Stimulated activated CD8-positive, alpha-beta memory T cell treated with anti-CD3 and anti-CD28 coated beads, Interleukin-15, amount 100 ng/mL, for 24 hours (primary cell): ENCODE measurements at places on chromosomes 2 and 18.

DNA sequence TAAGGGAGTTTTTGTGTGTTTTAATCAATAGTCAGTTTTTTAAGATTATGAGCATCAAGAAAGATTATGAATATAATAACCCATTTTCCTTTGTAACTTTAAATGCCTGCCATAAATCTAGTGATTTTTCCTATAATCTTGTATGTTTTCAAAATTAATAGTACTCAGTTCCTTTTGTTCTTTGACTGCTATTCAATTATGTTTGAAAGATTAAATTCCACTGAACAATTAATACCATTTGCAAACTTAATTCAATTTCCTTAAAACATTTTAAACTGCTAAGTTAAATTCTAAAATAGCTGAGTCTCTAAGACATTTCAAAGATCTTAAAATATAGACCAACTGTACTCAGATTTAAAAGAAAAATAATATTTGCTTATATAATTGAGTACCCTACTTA, 1173.9 kb upstream of the TMEFF2 start:
- no peak for DNase-seq

DNA sequence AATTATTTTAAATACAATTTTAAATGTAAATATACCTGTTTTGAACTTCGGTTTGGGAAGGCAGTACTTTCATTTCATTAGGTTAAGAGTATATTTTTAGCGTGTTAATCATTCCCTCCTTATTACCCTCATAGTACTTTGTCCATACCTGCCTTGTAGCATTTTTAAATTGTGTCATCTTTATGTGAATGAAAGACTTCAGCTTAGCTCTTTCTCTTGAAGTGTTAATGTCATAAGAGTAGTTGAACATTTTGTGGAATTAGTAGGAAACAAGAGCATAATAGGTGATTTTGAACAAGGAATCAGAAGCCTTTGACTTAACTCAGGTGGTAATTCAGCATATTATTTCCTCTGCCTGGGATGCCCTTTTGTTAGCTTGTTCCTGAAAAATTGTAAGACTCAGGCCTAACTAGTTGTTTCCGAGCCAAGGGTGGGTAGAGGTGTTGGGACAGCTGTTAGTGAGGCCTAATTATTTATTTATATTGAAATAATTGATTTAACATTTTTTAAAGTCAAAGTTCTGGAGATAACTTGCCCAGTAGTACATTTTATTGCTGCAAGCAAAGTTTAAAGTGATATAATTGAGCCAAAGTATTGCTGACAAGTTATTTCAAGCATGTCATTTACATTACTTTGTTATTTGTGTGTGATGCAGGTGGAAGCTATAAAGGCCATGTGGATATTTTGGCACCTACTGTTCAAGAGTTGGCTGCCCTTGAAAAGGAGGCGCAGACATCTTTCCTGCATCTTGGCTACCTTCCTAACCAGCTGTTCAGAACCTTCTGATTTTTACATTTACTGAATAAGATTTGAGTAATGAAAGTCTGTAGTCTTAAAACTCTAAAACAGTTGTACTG, 38.7 kb downstream of the DDX1 start:
- no peak for DNase-seq

DNA sequence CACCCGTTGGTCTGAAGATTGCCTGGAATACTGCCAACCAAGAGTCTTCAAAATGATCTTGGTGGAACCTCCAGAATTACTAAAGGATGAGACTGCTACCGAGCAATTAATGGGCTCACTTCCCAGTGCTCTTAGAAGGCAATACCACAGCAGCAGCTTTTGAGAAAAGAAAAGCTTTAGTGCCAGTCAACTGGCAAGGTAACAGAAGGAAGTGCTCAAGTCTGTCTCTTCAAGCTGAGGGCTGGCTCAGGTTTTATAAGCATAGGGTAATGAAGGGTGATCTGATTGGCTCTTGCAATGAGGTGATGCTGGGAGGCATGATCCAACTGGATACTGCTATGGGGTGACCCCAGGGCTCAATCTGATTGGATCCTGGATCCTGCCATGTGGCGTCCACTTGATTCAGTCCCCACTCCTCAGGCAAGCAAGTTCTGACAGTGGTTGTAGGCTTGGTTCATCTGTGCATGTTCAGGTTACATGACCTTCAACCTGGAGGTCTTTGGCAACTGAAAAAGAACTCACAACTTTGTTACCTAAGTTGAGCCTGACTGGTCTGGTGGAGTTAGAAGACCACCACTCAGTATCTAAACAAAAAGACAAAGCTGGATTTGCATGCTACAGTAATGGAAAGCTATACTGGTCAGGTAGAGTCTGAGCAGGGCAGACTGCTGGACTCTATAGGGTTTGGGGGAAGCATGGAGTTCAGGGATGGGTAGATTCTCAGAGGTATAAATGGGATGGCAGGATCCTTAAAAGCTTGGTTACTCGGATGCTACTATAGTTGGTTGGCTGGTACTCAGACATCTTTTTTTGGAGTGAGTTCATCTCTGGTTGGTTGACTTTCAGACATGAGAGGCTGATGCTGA, 14.0 kb upstream of the RIF1 start:
- DNase-seq, result no peak

- no peak for DNase-seq
Observed at GRCh38 chr18:13235421-13235831, 16.9 kb downstream of the LDLRAD4 start.

- no peak for DNase-seq
Observed at GRCh38 chr18:44246001-44246400, 434.7 kb upstream of the SETBP1 start.

DNA sequence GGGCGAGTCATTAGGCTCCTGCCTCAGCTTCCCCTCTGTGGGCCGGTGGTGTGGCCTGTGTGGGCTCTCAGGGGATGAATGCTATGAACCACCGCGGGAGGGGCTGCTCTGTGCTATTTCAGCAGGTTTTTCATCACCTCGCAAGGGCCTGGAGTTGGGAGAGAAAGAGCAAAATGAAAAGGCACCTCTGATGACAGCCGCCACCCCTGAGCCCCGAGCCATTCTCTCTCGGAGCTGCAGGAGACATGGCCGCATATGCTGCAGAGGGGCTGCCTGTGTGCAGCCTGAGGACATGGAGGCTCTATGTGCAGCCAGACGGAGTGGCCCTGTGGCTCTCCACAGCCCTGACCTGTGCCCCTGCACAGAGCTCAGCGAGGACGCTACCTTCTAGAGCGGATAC, 96.2 kb upstream of the CTDP1 start:
- no peak for DNase-seq

GRCh38 chr2:182611009-182611408, 105.0 kb upstream of the DNAJC10 start:
- no peak for DNase-seq

GRCh38 chr2:1541819-1542475, 128.7 kb downstream of the TPO start:
- no peak for DNase-seq

DNA sequence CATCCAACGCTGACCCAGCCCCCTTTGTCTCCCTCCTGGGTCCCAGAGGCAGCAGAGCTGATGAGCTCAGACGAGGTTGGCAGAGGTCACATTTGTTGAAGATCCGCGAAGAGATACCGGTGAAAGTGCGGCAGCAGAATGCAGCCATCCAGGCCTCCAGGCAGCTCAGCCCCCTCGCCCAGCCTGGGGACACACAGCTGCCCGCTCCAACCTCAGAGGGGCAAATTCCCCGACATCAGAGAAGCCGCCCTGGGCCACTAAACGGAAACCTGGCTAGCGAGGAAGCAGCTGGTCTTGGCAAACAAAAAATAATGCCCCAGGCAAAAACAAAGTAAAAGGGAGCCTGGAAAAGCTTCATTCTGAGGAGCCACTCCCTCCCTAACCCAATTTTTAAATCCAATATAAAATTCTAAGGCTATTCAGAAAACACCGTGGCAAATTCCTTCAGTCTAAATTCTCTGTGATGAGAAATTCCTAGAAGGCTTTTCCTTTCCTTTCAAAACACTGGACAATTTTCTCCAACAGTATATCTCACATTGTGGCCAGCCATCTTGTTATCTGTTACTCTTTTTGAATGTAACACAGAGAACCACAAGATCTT, 262.4 kb downstream of the SS18 start:
- DNase-seq, result no peak

- DNase-seq, result no peak
Observed at GRCh38 chr2:84838434-84839145, 42.3 kb downstream of the TRABD2A start.

DNA sequence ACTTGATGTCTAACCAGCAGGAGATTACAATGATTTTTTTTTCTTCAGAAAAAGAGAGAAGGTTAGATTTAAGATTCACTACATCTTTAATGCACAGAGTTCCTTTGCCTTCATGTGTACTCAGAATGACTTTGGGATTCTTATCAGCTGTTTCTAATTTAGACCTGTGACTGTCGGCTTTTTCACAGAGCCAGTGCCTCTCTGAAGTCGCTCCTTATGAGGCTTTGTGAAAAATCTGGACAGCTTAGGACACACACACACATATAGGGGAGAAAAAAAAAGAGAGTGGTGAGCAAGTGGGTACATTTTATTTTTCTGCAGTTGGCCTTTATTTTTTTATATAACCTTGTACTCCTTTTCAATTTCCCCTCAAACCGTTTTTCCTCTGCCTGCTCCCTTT, 893.1 kb upstream of the CELF4 start:
- no peak for DNase-seq

- DNase-seq, result no peak
Observed at GRCh38 chr2:199261239-199261638, 196.5 kb downstream of the SATB2 start.

- no peak for DNase-seq
Observed at GRCh38 chr2:190938771-190939335, 58.2 kb downstream of the GLS start.

- no peak for DNase-seq
Observed at GRCh38 chr2:128601298-128602037, 282.8 kb upstream of the HS6ST1 start.

DNA sequence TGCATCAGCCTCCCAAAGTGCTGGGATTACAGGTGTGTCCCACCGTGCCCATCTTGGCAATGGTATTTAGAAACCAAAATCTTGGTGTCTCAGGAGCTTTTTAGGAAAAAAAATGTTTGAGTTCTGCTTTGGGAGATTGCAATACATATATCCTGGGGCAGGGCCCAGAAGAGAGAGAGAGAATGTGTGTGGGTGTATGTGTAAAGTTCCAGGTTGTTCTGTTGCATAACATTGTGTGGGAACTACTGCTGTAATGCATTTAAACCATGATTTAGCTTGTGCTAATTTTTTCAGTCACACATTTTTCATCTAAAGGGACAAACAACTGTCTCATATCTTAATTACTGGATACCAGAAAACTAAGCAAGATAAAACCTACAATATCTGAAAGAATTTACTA, 70.8 kb upstream of the NABP1 start:
- DNase-seq, result no peak

DNA sequence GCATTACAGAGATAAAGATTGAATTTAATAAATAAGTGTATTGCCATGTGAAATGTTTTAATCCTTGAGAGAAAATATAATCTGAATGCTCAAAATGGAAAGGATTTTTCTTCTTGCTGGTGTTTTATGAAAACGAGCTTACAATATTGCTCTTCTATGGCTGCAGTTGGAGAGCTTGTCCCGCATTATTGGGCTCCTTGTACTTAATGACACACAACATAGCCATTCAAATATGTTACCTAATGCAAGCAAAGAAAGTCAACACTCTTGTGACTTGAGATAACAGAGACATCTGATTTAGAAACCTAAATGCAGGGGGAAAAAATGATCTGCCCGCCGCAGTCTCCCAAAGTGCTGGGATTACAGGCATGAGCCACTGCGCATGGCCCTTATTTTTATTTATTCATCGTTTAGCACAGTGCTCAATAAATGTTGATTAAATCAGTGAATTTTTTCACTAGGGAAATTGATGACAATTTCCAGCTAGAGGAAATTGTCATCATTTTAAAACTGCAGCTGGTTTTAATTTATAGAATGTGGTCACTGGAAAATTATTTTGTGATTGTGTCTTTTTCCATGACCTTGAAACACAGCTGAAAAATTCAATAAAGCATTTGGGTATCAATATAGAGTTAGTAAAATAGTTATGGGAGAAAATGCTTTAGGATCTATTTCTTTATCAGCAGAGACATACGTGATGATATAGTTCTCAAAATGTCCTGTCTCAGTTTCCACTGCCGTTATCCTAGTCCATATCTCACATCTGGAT, 2.4 kb upstream of the PRKD3 start:
- no peak for DNase-seq

- DNase-seq, result no peak
Observed at GRCh38 chr18:80145196-80145804, 36.2 kb downstream of the ADNP2 start.

GRCh38 chr2:233743464-233744259, 14.8 kb downstream of the UGT1A3 start:
- no peak for DNase-seq

GRCh38 chr2:235587202-235587601, 93.4 kb downstream of the AGAP1 start:
- no peak for DNase-seq

- no peak for DNase-seq
Observed at GRCh38 chr18:24985586-24985985, 366.4 kb downstream of the ZNF521 start.

GRCh38 chr2:59021786-59022185, 780.7 kb upstream of the FANCL start:
- DNase-seq, result no peak
